Activated CD4-positive, alpha-beta T cell treated with anti-CD3 and anti-CD28 coated beads, Interleukin-2, amount 50 U/mL, for 1 hour (primary cell): ENCODE measurements at places on chromosomes 3 and 15.

GRCh38 chr3:131125684-131126083 lies 99.0 kb downstream of the NEK11 start:
- no peak for DNase-seq

GRCh38 chr3:21898316-21898715 lies 147.3 kb upstream of the ZNF385D start:
- DNase-seq: no peak

DNA sequence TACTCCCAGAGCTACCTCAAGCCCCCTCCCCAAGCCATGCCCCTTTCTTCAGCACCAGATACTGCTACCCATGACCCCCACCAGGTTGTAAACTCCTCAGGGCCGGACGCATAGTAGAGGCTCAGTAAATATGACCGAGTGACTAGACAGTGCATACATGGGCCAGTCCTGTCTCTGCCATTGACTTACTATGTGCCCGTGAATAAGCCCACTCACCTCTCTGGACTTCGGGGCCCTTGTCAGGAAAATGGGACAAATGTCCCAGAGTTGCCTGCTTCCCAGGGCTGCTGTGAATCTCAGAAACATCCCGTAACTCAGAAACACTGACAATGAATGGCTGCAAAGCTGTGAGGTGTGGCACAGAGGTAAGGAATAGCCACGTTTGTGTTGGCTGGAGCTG lies 48.2 kb upstream of the FGD5 start:
- no peak for DNase-seq

DNA sequence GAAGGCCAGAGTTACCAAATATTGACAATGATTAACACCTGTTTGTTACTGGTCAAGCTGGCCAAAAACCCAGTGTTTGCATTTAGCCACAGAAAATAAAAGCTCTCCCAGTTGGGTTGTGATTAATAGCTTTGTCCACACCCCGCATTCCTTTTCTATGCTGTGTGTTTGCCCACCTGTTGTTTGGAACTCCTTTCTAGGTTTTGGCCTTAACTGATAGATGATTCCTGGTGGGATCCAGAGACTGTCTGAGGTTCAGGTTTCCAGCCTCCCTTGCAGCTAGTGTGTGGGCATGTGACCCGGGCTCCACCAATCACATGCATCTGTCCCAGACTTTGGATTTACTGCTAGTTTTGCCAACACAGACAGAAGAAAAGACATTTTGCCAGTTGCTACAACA lies 83.8 kb downstream of the PTPRG start:
- no peak for DNase-seq

DNA sequence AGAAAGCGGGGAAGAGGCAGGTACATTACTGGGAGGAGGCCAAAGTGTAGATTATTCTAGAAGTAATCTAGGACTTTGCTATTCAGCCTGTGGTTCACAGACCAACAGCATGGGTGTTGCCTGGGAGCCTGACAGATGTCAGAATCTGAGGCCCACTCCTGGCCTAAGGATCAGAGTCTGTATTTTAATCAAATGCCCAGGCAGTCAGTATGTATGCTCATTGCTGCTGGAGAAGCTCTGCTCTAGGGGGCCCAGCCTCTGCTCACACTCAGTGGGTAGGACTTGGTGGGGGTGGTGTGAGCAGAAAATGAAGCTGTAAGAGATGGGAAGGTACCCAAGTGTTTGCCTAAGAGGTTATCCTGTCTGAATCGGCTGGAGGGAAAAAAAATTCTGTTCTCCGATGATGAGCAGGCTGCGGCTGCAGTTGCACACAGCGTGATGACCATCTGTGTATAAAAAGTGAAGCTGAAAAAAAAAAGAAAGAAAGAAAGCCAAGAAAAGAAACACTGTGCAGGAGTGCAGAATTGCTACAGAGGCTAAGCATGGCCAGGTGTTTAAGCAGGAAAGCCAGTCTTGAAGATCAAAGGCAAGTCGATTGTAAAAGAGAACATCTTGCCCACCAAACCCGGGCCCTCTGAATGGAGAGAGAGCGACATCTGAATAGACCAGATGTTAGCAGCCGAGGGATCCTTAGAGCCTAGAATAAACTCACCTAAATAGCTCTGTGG lies 65.2 kb downstream of the EIF4E3 start:
- no peak for DNase-seq

DNA sequence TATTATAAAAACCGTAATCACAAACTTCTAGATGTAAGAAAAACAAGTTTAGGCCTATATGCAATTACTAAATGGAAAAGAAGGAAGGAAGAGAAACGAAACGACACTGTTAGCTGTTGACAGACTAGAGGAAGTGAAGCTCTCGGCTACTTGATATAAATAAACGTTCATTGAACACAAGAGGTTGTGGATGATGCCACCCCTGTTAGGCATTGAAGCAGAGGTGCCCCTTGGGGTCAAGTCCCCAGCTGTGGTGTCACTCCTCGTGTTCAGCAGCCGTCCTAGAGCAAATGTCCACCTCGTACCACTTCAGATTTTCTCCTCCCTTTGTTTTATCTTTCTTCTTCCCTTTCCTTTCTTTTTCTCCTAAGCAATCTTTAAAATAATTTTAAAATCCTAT lies 146.5 kb upstream of the UBE2E1 start:
- no peak for DNase-seq

DNA sequence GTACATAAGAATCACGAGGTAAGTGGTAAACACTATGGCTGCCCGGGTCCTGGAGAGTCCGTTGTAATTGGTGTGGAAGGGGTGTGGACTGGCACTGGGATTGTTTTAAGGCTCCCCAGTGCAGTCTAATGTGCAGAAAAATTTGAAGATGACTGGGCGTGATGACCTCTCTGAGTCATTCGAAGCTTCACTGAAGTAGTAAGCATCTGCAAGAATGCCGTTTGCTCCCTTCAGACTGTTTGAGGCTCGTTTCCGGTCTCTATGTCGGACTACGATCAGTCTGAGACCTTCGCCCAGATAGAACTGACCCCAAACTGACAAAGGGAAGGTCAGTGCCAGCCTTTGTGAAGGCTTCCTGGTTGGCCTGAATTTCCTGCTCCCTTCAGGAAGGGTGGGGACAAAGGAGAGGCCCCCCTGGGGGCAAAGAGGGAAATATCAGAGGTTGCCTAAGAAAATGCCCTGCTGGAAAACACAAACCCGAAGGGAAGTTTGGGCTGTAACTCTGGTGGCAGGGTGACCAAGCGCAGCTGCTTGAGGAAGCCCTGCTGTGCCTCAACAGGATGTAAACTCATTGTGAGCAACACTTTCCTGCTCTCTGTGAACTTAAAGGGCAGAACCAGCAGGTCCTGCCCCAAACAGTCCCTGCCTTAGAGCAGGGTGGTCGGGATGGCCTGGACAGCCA lies 34.6 kb downstream of the BTD start:
- no peak for DNase-seq

GRCh38 chr3:74409066-74409465 lies 205.4 kb downstream of the CNTN3 start:
- DNase-seq: no peak

DNA sequence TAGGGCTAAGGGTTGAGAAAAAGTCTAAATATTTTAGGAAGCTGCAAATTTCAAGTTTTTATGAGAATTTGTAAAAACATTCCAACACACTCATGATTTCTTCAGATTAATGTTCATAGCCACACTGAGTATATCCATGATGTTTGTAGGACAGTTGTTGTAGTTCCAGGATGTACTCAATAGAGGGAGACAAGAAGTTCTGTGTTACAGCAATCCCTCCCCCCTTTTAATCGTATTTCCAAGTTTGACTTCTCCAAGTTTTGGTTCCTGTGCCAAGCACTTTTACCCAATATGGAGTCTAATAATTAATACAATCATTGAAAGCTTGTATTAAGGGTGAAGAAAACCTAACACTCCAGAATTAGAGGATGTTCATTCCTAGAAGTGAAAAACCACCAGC lies 143.4 kb downstream of the FEZF2 start:
- no peak for DNase-seq

DNA sequence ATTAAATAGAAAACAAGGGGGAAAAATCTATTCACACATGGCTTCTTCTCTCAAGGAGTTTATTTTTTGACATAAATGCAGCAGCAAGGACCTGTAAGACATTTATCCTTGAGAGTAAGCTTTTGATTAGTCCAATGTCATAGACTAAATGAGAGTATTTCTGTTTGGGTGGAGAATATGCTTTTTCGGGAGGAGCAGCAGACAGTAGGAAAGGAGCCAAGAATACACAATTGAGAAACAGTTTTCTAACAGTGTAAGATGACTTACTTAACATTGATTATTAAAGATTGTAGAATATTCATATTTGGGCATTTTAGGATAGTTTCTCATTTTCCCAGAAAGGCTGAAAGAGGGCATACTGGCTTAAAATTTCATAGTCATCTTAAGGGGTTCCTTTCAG lies 65.9 kb upstream of the PAQR5 start:
- DNase-seq: no peak

DNA sequence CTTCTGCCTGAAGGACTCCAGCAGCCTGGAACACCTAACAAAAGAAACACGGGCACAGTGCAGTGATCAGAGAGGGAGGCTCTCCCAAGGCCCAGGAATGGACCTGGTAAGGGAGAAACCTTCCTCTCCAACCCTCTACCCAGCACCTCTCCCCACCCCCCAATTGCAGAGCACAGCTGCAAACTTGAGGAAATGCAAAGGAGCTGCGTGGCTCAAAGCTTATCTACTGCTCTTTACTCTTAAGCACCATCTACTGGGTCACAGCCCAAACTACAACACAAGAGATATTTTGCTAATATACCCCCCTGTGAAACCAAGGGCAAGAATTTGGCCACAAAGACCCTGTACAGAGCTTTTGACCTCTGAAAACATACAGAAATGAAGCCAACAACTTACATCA lies 328.3 kb downstream of the OXSM start:
- no peak for DNase-seq

DNA sequence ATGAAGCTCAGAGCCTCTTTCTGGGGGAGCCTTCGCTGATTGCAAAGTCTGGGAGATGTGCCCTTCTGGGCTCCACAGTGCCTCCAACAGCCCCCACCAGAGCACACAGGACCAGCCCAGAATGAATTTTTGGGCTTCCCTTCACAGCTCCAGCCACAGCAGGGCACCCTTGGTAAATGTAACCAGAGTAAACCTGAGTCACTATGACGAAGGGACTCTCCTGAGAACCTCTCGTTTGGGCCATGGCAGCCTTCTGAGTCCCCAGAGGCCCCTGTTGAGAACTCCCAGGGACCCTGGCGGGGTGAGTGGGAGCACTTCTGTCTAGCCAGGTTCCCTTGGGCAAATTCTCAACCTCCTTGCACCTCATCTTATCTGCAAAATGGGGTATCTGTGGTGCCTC lies 20.8 kb downstream of the FAM3D start:
- DNase-seq: no peak

GRCh38 chr3:134817297-134817696 lies 22.2 kb downstream of the EPHB1 start:
- no peak for DNase-seq

DNA sequence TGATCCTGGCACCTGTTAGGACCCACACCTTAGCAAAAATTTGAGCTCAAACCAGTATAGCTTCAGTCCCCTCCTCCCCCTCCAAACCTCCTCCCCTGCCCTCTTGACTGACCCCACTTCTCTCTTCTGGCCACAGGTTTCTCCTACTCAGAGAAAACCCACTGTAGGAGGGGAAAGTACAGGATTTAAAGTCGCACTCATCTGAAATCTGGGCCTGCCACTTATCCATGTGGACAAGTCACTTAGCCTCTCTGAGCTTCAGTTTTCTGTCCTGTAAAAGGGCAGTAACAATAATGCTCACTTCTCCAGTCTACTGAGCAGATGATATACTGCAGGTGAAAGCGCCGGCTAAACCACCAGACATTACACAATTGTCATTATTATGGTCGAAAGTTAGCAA lies 142.7 kb downstream of the MEGF11 start:
- DNase-seq: no peak

DNA sequence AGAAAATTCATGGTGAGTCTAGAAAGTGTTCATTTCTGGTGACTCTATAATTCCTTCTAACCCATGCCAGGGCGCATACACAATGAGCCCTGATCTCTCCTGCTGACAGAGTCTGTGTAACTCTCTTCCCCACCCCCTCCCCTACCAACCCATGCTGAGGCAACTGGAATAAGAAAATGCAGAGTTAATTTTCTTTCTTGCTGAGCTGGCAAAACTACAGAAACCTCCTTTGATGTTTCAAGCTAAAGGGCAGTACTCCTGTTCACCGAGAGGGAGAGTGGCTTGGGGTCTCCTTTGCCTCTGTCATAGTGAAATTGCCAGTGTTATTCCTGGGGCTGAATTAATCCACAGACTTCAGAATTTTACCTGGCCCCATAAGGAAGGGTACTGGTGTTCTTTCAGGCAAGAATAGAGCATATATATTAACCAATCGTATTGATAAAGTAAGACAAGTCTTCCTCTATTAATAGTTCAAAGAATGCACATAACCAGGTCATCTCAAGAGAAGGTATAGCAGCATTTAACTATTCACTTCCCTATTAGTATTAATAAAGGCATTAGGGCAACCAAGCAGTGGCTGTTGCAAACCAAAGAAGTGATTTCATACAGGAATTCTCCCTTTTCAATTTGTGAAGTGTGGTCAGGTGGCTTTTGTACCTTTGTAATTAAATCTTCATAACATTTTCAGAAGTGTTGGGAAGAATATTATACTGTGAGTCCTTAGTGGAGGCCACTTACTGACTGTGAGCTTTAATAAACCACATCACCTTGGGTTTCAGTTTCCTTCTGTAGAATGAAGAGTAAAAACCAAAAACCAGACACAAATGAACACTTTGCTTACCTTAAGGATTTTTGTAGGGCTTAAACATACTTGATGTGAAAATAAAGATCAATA lies 4.1 kb downstream of the GAP43 start:
- DNase-seq: no peak

DNA sequence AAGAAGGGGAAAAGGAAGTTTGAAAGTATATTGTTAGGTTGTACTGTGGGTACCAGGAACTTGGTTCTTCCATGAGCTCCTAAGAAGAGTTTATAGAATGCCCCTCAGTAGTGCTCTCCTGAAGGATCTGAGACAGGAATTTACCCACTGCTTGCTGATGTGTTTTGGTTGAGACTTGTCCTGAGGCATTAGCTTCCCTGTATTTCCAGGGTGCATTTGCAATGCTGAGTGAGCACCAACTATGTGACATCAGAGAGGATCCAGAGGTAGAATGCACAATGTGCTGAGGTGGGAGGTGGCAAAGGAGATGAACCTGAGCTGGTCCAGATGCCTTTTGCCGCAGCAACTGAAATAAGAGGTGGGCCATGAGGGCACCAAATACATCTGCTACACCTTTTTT lies 64.3 kb upstream of the LRRC3B start:
- no peak for DNase-seq

GRCh38 chr15:51128701-51129100 lies 34.0 kb upstream of the TNFAIP8L3 start:
- DNase-seq: no peak

GRCh38 chr15:35987056-35987455 lies 441.1 kb upstream of the DPH6 start:
- DNase-seq: no peak

DNA sequence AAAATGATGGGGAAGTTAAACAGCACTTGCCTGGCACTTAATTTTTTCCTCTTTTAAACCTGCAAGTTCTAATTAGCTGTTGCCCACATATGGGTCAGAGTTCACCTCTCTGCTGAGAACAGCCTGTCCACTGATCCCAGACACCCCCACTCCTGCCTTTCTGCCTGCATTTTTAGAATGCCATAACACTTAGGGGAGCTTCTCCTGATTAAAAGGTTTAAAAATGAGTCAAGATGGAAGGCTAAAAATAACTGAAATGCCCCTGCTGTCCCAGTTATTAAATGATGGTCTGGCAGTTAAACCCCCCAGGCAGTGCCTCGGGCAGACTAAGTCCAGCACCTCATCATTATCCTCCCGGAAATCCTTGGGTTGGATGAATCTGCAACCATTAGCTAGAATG lies 913.6 kb upstream of the ARPP21 start:
- no peak for DNase-seq
